ENCODE measurements at places on chromosomes 1 and 21.

DNA sequence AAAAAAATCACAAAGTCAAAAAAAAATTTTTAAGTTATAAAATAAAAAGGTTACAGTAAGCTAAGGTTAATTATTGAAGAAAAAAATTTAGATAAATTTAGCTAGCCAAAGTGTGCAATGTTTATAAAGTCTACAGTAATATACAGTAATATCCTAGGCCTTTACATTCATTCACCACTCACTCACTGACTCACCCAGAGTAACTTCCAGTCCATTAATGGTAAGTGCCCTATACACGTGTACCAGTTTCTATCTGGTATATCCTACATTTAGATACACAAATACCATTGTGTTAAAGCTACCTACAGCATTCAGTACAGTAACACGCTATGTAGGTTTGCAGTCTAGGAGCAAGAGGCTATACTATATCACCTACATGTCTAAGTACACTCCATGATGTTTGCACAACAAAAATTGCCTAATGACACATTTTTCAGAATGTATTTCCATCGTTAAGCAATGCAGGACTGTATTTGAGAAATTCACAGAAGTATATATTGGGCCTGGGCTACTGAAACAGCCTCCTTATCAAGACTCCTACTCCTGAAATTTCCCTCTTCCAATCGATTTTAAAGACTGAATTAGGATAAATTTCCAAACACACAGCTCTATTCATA is 155.1 kb downstream of the COP1 start:
- no peak for DNase-seq

GRCh38 chr1:38746941-38747600 is 112.5 kb downstream of the RRAGC start:
- DNase-seq = peak; percentile 15

DNA sequence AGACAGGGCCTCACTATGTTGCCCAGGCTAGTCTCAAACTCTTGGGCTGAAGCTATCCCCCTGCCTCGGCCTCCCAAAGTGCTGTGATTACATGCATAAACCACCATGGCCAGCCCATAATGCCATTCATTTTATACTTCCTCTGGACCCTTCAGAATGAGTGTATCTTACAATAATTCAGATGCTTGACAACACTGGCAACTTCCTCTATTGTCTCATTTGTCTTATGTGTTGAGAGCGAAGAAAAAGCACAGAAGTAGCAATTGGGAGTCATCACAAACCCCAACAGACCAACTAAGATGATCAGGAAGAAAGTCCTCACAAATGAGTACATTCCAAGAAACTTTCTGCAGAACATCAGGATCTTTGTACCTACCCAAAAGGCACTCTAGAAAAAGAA is 191.9 kb downstream of the RERE start:
- no peak for DNase-seq

- no peak for DNase-seq
Observed at GRCh38 chr1:5793516-5793915, 198.7 kb downstream of the NPHP4 start.

- DNase-seq = no peak
Observed at GRCh38 chr1:30755746-30756145, 1.8 kb downstream of the LAPTM5 start.

GRCh38 chr1:87794788-87795614 is 466.3 kb downstream of the LMO4 start:
- no peak for DNase-seq

DNA sequence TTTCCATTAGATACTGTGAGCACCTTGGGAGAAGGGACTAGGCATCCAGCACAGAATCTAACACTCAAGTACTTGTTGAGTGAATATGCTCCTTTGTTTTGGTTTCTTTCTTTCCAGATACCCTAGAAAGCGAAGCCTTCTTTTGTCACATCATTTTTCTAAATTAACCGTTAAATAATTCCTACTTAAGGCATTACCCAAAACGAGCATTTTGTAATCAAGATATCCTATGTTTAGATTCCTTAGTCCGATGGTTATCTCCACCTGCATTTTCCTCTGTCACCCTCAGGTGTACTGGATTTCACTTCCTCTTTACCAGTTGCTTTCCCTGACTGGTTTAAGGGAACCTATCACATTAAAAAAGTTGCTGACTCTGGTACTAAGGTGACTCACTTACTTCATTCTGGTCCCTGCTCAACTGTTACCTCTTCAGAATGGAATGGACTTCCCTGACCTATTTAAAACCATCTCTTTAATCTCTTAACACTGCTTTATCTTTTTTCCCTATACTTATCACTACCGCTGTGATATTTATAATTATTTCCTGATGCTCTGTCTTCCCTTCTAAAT is 3.2 kb downstream of the B3GALNT2 start:
- DNase-seq = no peak
